LHCN-M2 (cell line): ENCODE measurements at places on chromosomes 5 and 9.

GRCh38 chr9:133642708-133643361 lies 6.7 kb downstream of the DBH start:
- no peak for DNase-seq

DNA sequence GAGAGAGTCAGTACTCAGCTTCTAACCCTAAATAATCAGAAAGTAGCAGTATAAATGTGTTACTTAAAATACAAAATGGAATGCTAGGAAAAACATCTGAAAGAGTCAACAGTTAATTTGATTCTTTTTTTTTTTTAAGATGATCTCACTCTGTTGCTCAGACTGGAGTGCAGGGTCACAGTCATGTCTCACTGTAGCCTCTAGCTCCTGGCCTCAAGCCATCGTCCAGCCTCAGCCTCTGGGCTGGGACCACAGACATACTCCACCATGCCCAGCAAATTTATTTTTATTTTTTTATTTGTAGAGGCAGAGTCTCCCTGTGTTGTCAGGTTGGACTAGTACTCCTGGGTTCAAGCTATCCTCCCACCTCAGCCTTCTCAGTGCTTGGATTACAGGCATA lies 424.9 kb downstream of the IRX2 start:
- DNase-seq = no peak

DNA sequence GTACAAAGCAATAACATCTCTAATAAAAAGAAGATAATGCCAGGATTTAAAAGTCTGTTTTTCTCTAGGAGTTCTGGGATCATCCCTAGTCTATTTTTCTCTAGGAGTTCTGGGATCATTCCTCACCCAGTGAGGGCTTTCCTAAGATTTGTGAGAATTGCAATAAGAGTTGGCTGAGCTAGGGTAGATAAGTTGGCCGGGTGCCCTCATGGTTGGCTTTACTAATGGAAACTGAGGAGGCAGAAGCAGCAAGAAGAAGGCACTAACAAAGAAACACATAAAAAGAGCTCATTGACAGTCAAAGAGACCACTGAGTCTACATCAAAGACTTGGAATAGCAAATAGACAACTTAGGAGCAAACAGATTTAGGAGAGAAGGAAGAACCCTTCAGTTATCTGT lies 4.2 kb downstream of the SLC1A3 start:
- DNase-seq = no peak

DNA sequence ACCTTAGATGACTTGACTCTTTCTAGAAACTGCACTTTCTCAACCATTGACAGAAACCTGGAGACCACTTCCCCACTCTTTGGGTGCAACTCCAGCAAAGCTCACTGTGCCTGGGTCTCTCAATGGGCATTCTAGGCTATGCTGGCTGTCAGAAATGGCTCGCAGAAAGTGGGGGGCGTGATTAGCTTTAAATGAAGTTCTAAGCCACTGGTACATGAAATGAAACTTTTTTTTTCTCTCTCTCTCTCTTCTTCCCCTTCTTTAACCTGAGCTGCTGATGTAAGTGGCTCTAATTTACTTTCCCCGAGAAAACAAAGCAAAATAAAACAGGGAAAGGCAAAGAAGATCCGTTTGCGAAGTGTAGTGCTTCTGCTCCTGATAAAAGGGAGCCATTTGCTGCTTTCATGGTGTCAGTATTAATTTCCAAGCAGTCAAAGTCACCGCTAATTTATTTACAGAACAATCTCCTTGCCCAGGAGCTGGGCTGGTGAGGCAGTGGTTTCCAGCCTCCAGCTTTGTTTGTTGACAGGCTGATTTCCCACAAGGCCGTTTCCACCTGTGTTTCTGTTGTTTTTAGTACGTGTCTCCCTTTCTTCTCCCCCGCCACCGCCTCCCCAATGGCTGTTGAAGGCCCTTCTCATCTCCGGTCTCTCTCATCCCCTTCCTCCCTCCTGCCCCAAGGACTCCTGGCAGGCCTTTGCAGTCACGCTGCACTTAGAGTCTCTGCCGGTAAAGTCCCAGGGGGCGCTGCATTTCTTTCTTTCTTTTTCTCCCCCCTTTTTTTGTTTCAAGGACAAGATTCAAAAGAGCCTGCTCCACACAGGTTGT lies 422.9 kb downstream of the EBF1 start:
- DNase-seq = no peak

GRCh38 chr5:82808960-82809359 lies 268.2 kb downstream of the TMEM167A start:
- no peak for DNase-seq

- DNase-seq = no peak
Measured at GRCh38 chr5:85985167-85985566, 632.6 kb upstream of the COX7C start.

DNA sequence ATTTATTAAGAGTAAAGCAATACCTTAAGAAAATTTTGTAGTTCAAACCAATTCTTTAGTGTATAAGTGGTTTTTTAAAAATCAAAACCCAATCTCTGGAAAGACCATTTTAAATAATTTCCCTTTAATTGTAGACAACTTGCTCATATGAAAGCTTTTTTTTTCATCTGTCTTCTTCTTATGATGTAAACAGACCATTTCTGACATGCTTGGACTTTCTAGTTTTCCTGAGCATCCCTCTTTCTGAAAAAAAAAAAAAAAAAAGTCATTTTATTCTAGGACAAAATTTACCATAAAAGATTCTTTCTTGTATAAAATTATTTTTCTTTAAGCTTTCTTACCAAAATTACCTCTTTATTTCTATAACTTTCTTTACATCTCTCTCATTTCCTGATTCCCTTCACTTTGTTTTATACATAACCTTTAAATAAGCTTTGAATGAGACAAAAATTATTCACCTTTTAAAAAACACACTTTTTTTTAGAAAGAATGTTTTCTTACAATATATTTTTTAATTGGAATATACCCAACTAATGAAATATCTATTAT lies 67.5 kb downstream of the COL15A1 start:
- peak; percentile 76 for DNase-seq

- no peak for DNase-seq
Measured at GRCh38 chr5:1285883-1286291, 9.0 kb downstream of the TERT start.

DNA sequence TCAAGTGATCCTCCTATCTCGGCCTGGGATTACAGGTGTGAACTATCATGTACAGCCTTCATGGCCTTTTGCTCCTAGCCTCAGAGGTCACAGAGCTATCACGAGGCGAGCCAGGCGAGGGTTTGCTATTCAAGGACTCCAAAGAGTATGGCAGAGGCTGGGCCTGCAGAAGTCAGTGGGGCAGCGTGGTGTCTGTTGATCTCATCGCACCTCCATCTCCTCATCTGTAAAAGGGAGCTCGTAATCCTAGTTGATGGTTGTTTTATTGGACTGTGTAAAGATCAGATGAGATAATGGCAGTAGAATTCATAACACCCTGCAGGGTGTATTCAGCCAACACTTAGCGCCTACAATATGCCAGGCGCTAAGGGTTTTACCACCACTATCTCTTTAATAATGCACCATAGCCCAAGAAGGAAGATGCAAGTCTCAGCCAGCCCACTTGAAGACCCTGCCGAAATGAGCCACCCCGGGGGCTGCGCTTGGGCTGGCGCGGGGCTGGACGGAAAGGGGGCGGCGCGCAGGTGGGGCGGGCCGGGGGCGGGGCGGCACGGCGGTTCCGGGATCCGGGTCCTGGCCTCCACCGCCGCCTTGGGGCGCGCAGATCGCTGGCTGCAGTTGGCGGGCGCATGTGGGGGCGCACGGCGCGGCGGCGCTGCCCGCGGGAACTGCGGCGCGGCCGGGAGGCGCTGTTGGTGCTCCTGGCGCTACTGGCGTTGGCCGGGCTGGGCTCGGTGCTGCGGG lies at the start of gene GALNT12:
TSS of gene GALNT12 (plus strand) at position 601 of the 744 bp plus-strand sequence. CDS start at position 630, 29 bp downstream.
- no peak for DNase-seq

DNA sequence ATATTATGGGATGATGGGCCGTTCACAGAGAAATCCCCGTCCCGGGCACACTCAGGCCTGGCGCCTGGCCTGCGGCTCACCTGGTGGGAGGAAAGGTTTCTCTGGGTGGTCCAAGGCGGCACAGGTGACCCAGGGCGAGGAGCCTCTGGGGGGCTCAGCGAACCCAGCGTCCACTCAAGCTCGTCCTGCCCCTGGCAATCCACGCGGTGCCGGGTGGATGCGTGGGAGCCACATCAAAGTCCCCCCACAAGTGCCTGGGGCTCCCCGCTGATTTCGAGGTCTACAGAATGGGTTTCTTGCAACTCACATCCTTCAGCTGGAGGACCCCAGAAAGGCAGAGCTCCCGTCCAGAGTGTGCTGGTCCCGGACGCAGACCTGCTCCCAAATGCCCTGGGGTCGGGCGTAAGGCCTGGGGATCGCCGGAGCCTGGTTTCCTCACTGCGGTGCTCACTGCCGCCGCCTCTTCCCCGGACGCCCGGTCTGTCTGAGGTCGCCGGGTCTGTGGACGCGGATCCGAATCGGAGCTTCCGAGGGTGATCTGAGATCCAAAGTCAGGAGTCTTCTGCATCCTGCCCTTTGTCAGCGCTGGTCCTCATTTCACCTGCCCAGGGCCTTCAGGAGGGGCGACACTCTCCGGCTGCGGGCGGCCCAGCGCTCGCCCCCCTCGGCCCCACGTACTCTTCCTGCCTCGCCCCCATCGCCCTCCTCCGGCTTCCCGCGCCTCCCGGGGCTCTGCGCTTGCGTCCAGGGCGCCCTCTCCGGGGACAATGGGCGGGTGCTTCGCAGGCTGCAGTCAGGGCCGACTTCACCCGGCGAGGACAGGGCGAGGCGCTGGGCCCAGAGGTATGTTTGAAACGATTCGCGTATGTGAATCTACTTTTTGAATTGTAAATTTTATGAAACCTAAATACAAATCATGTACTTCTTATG lies 20.0 kb upstream of the RUFY1 start:
- peak; percentile 41 for DNase-seq

- no peak for DNase-seq
Measured at GRCh38 chr9:89563571-89564345, 41.1 kb upstream of the GADD45G start.

- peak; percentile 83 for DNase-seq
Measured at GRCh38 chr9:21994556-21995005, at the start of gene CDKN2B-AS1. TSS of gene CDKN2B-AS1 (plus strand) at chr9:21994791.

GRCh38 chr9:34555500-34555899 lies 32.7 kb upstream of the ENHO start:
- no peak for DNase-seq

DNA sequence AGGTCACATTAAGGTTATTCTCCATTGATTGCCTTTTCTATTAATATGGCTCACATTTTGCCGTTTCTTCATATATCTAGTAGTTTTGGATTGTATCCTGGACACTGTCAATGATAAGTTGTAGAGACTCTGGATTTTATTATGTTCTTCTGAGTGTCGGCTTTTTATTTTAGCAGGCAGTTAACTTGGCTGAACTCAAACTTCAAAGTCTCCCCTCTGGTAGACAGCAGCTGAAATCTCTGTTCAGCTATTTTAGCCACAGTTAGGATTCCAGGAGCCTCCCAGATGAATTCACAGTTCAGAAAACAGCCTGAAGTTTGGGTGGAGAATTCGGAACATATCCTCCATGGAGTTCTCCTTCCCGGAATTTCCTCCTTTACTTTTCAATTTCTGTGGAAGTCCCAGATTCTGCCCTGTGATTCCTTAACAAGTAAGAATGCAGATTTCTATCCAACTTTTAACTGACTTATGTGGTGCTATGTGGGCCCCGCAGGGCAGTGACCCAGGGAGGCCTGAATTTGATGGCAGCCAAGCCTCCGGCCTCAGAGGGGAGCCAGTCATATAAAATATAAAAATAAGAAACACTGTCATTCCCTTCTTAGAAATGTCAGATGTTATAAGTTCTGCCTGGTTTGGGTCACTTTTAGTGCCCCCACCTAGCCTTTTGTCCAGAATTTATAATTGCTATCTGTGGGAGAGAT lies 39.3 kb upstream of the MVB12B start:
- no peak for DNase-seq

DNA sequence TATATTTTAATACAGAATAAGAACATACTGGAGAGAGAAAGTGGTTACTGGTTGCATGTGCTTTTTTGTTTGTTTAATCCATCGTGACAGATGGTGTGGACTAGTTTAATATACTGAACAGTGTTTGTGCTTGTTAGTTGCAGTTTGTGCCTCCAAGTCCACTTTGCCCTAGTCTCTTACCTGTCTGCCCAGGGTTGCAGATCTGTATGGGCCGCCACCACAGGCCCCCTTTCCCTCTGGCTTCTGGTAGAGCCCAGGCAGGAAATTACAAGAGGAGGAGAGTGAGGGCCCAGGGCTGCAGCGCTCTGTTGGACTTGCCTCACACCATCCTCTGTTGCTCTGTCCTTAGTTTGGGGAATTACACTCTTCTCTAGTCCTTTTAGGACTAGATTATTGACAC lies 166.4 kb downstream of the KDM4C start:
- no peak for DNase-seq

- DNase-seq = no peak
Measured at GRCh38 chr5:91225848-91226686, 157.1 kb downstream of the ARRDC3 start.

DNA sequence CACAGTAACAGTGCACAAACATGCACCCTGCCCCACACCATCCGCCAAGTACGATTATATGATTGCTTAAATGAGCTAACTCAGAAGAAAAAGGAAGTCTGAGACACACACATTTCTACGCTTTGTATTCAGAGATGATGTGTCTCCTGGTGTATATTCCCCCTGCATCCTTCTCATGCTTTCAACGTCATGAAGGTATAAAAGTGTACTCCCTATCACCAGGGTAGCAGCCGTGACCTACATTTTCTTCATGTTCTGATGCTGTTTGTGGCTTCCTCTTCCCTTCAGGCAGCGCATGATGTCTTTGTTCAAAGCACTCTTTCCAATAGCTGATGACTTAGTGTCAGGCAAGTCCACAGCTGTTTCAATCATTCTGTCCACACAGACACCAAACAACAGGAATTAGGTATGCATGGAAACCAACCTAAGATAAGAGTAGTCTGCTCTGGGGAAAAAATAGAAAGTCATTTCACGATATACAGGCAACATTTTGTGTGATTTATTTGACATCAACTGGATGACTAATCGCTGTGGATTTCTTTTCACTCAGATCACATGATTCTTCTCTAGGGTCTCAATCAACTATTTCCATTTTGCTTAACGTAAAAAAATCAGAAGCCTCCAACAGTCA lies 269.4 kb upstream of the PTGER4 start:
- DNase-seq = peak; percentile 97

DNA sequence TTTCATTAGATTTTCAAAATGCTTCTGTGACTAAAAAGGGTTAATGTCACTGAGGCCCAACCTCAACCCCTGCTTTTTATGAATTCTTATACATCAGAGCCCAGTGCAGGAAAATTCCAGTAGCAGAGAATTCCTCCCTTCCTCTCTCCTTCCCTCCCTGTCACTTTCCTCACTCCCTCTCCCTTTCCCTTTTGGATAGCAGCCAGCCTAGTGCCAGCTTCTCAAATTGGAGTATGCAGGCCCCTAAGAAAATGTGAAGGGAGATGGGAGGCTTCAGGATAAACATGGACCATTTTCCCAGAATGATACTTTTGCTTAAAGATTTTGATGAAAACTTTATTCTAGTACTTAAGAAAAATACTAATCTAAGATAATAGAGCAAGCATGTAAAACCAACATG lies 507.4 kb downstream of the KDM4C start:
- DNase-seq = no peak
